ENCODE measurements at places on chromosomes 6 and 20.

- DNase-seq, result no peak
Observed at GRCh38 chr6:36374194-36374593, 13.3 kb downstream of the ETV7 start.

GRCh38 chr6:82245376-82245775 lies 2.2 kb downstream of the IBTK start:
- no peak for DNase-seq

DNA sequence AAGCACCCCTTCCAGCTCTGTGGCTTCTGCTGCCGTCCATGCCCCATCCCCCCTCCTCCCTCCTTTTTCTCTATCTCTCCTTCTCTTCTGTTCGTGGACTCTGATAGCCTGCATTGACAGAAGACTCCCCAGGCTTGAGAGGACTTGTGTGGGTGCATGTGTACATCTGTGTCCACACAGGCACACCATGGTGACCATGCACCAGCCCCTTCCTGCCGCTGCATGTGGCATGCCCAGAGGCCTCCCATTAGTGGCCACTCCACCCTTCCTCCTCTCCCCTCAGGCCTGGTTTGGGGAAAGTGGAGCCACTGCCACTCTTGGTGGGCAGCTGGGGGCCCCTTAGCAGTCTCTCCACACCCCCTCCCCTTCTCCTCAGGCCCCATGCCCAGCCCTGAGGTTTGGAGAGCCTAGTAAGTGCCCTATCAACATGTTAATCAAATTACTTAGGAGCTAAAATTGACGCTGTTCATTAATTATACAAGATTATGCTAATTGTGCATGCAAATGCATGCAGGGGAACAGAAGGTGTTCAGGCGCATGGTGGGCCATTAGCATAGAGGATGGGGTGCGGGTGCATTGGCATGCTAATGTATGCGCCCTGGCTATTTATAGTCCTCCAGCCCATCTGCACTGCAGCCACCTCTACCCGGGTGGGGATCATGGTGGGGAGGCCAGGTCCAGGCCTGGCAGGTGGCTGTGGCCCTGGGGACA lies 45.9 kb downstream of the EBF4 start:
- DNase-seq, result no peak

GRCh38 chr20:11718474-11719094 lies 199.1 kb upstream of the BTBD3 start:
- no peak for DNase-seq

DNA sequence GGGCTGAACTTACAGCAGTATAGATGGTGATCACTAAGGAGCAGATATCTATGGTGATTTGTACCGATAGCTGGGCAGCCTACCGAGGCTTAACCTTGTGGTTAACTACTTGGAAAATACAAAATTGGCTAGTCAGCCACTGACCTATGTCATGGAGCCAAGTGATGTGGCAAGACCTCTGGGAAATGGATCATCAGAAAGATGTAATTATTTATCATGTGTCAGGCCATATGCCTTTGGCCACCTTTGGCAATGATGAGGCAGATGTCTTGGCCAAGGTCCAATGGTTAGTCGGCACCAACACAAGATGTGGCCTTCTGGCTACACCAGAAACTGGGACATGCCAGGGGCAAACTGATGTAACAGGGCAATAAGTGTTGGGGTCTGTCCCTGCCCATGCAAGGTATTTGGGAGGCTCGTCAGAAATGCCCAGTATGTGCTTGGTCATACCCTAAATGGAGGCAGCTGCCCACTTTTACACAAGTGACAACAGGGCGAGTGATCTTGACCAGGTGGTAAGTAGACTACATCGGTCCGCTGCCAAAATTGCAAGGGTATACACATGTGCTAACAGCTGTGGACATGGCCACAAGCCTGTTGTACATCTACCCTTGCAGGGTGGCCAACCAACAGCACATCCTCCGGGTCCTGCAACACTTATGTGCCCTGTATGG lies 30.1 kb downstream of the HDDC2 start:
- DNase-seq, result no peak

- no peak for DNase-seq
Observed at GRCh38 chr6:25377664-25378063, 98.5 kb downstream of the CARMIL1 start.

DNA sequence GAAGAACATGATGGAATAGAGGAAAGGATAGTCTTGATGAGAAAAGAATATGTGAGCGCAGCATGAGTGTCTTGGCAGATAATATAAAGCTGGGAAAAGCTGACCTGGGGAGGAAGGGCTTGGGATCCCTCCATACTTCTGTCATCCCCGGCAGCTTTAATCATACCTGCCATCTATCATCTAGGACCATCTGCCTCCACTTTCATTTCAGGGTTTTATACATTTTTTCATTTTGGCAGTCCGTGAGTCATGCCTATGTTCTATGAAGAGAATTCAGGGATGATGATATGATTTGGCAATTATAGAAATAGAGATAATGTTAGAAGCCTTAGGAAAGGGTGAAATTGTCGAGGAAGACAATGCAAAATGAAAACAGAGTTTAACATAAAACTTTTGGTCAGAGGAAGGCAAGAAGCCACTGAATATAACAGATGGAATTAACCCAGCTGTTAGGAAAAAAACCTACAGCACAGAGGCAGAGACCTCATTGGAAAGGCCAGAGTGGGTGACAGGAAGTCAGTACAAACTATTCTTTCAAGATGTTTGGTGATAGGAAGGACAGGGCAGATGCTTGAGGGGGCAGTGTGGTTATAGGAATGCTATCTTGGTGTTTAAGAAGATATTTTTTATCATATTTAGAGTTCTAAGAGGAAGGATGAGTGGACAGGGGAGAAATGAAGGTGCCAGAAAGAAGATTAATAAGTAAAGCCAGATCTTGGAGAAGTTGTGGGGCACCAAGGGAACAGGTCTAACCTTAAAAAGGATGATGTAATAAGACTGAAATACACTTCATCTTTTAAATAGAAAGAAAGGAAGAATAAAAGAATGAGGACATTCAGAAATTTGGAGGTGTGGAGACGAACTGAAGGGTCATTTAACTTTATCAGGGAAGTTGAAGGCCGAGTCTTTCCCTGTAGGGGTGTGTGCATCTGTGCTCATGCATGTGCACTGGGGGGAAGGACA lies 37.8 kb downstream of the MARCKS start:
- DNase-seq, result no peak

DNA sequence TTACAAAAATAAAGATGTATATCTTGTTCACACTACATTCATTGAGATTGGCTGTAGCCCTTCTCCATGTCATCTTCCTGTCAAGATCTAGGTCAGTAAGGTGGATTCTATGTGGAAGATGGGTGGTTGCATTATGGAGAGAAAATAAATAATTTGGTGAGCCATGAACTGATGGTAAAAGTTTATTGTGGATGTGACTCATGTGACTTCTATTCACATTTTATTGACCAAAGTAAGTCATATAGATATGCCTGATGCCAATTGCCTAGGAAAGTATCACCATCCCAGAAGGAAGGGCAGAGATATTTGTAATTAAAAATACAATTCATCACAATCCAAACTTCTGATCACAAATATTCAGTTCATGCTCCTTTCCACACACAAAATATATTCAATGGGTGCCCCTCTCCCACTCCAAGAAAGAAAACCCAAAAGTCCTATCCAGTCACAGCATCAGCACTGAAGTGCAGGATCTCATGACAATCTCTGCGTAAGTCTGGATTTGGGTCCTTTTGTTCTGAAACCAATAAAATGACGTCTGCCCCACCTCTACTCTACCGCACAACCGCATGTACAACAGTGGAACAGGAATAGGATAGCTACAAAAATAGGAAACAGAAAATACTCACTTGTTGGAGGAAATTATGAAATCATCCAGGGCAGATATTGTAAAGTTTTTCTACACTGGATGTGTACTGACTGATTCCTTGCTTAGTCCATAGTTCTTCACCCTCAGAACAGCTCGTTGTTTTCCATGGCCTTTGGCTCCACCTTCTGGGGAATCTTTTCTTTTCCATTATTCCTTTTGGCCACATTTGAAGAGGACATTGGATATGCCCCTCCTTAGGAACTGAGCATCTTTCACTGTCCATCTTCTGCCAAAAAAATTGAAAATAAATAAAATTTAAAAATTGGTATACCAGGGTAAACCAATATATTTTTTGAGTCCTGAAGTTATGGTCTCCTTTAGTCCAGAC lies 16.1 kb upstream of the SLC17A3 start:
- DNase-seq, result no peak

GRCh38 chr6:7896465-7896987 lies 14.1 kb downstream of the TXNDC5 start:
- no peak for DNase-seq

DNA sequence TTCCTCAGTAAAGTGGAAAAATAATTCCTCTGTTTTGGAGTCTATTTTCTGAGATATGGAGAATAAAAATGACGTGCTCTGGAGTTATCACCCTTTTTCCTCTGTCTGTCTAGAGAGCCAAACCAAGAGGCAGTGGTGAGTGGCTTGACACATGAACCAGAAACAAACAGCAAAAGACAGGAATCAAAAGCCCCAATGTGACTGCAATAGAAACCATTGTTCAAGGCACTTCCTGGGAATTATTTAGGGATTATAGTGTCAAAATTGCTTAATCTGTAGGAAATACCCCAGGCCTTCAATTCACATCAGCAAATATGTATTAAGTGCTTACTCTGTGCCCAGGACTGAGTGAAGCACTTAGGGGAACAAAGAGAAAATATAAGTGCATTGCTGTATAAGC lies 560.4 kb upstream of the JAG1 start:
- DNase-seq, result no peak

DNA sequence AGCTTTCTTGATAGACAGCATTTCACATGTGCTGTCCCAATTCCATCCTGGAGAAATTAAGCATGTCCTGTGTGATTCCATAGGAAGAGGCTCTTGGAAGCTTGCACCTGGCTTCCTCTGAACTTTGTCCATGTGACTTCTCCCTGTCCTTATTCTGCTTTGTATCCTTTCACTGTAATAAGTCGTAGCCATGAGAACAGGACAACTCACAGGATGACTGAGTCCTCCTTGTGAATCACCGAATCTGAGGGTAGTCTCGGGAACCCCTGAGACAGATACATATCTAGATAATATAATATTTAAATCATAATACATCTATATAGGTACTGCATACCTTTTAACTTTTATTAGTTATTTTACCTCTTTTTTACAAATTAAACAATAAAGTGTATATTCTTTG lies 156.7 kb upstream of the THEMIS start:
- DNase-seq, result no peak

- no peak for DNase-seq
Observed at GRCh38 chr6:85458782-85459181, 8.9 kb downstream of the NT5E start.

DNA sequence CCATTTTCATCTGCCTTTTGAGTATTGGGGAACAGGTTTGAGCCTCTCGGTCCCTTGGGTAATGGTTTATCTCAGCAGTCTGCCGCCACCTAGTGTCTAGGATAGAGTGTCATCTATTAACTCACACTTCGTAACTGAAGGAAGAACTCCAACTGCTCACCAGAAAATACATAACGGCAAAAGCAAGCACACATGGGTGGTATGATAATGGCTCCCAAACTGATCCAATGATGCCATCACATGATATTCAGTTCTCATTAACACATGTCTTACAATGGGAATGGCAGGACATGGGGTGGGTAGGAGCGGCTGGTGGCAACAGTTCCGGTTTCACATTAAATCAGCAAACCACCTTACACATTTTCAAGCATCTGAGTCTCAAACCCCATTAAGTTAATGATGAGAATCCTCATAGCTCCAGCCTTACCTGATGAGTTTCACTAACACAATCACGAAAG lies 110.7 kb upstream of the PHACTR1 start:
- peak; percentile 5 for DNase-seq

DNA sequence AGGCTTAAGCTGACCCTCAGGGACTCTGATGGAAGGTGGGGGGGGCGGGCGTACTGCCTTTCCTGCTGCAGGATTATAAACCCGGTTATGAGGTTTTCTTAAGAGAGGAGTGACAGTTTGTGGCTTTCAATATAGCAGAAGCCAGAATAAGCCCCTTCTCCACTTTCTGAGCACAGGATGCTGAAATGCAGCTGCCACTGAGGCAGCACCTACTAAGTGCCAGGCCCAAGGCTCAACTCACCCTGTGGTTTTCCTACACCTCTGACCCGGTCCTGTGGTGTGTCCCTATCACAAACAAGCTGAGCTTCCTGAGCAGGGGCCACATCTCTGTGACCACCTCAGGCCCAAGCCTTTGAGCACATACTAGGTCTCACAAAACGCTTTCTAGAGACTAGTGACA lies 59.6 kb upstream of the NFATC2 start:
- DNase-seq, result no peak

- no peak for DNase-seq
Observed at GRCh38 chr6:39953076-39953618, 18.9 kb upstream of the MOCS1 start.

DNA sequence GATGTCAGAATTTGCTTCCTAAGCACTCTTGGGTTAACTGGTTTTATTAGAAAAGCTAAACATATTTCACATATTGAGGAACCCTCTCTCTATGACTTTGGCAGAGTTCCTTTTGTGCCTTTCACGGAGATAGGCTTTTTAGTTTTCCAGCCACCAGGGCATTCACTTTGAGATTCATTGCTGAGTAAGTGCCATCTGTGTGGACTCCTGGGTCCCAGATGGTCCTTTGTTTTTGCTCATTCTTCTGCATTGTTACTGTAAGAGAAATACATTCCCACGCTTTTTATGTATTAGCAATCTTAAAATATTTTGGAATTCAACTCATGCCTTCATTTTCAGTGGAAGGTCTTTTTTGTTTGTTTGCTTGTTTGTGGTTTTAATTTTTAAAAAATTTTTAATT lies 76.3 kb upstream of the PHACTR2 start:
- no peak for DNase-seq

DNA sequence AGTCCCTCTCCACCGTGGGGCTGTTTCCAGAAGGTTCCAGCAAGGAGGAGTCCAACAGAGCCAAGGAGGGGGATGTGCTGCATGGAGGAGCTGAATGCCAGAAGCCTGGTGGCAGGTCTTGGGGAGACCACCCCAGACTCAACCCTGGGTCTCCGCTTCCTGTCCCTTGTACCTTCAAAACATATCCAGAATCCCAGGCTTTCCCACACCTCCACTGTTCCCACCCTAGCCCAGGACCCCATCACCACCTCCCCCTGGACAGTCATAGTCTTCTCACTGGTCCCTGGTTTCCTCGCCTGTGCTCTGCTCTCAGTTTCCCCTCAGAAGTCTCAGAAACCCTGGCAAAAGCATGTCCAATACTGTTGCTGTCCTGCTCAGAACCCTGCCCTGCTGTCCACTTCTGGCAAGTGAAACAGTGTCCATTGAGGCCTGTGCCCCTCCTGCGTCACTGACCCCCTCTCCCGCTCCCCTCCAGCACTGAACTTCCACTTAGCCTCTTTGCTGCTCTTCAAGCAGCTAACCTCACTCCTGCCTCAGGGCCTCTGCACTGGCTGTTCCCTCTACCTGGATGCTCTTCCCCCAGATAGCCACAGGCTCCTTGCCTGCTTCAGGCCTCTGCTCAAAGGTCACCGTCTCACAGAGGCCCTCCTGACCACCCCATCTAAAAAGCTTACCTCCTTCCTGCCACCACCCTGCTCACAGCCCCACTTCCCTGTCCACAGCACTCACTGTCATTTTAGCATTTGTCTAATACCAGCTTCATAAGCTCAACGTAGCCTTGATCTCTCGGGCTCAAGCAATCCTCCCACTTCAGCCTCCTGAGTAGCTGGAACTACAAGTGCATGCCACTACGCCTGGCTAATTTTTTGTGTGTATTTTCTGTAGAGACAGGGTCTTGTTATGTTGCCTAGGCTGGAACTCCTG lies 169.2 kb downstream of the GRM4 start:
- DNase-seq, result no peak

All from stimulated activated CD4-positive, alpha-beta T cell treated with anti-CD3 and anti-CD28 coated beads, TNF-alpha, amount 100 ng/mL, for 1 hour (primary cell).